ENCODE measurements at places on chromosomes 3 and 15. TPM values are rescaled to one million over a fixed set of nuclear protein-coding genes. Genes with fewer than 3 reads are reported as not detected.

The SNX22 gene
- 4.8 TPM for total RNA-seq

The EFHB gene
- 1.6 TPM for total RNA-seq

The CHCHD4 gene
- 13.3 TPM for total RNA-seq

The GABRR3 gene
- total RNA-seq, result not detected

The GOLGA6A gene
- total RNA-seq, result 0.72 TPM

The PLEKHO2 gene
- 18.1 TPM for total RNA-seq

The IL17RC gene
- 9.1 TPM for total RNA-seq

The CCDC9B gene
- 0.50 TPM for total RNA-seq

The SPATA12 gene
- 0.22 TPM for total RNA-seq

The C3orf49 gene
- not detected for total RNA-seq

- peak overlapping the region; percentile 96 for H3K4me3 ChIP-seq
- peaks cover 17% of the 10 kb centered on the region for H3K27me3 ChIP-seq
- no peak for DNase-seq
- H3K27ac ChIP-seq, result no peak overlapping the region
- peaks cover 2% of the 10 kb centered on the region for H3K4me1 ChIP-seq
These were observed 1.3 kb downstream of the GATM start for GRCh38 chr15:45376967-45377608.

DNA sequence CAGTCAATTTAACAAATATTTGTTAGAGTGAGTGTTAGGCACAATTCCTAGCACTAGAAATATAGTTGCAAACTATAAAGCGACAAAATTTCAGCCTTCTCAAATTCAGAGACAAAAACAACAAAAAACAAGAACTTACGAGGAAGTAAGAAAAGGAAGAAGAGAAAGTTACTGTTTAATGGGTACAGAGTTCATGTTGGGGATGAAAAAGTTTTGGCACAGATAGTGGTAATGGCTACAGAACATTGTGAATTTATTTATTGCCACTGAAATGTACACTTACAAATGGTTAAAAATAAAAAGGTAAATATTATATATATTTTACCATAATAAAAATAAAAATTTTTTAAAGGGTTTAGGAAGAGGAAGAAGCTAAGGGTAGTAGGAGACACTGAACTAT lies 21.3 kb downstream of the CCDC14 start:
- peaks cover 38% of the 10 kb centered on the region for H3K36me3 ChIP-seq
- H3K4me3 ChIP-seq, result no peak overlapping the region
- no peak for DNase-seq
- no peaks in the 10 kb centered on the region for H3K27me3 ChIP-seq

DNA sequence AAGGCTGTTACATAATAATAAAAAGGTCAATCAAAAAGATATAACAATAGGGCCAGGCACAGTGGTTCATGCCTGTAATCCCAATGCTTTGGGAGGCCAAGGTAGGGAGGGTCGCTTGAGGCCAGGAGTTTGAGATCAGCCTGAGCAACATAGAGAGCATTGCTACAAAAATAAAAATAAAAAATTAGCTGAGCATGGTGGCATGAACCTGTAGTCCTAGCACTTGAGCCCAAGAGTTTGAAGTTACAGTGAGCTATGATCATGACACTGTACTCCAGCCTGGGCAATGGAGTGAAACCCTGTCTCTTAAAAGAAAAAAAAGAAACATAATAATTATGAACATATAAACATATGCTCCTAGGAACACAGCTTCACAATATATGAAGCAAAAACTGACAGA lies 29.3 kb downstream of the AVEN start:
- no peak overlapping the region for H3K4me3 ChIP-seq
- H3K27me3 ChIP-seq, result no peaks in the 10 kb centered on the region
- H3K27ac ChIP-seq, result no peak overlapping the region
- no peak for DNase-seq

DNA sequence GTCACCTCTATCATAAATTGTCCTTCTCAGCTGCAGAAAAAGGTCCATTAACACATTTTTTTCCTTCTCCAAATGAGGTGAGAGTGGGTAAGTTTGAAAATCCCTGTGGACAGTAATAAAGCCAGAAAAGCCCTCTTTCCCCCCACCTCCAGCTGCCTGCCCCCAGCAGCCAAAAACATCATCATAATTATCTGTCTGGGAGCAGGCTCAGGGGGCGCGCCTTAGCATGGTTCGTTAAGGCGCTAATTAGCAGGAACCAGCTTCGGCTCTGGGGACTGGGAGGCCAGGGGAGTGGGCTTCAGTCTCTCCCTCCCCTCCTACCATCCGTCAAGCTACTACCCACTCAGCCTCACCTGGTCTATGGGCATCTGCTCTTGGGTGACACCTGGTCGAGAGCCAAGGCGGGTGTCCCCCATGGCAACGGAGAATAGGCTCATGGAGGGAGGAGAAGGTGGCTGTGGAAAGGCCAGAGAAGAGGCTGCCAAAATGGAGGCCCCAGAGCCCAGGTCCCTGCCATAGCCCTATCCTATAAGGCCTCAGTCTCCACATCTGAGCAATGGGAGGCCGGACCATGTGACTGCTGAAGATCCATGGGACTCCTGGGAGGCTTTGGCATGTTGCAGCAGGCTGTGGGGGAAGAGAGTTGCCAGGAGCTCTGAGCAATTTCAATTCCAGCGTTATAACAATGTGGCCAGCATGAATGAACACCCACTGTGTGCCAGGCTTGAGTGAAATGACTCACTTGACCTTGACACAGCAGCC lies 140.1 kb upstream of the LINGO1 start:
- DNase-seq, result no peak
- H3K4me1 ChIP-seq, result no peaks in the 10 kb centered on the region
- H3K36me3 ChIP-seq, result no peaks in the 10 kb centered on the region
- H3K4me3 ChIP-seq, result no peak overlapping the region
- no peak overlapping the region for H3K27ac ChIP-seq
- H3K27me3 ChIP-seq, result no peaks in the 10 kb centered on the region

DNA sequence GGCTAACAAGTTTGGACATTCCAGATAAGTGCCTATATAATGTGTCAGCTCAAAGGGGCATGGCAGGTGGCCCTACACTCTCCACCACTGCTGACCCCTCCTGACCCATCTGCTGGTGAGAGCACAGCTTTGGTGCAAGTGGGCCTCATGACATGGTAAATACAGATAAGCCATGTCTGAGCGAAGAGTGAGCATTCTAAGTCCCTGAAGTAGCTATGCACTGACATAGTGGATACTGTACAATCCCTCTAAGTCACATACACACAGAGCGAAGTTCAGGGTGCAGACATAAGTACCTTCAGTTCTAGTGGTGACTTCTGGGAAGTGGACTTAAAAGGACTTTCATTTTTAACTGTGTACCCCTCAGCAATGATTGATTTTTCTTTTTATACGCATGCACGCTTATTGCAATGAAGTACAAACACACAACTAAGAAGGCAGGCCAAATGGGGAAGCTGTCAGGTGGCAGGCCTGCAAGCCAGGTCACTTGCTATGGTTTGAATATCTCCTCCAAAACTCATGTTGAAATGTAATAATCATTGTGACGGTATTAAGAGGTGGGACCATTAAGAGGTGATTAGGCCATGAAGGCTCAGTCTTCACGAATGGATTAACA lies 41.5 kb downstream of the TBC1D2B start:
- no peak for DNase-seq
- no peak overlapping the region for H3K4me3 ChIP-seq
- no peaks in the 10 kb centered on the region for H3K4me1 ChIP-seq

- H3K4me3 ChIP-seq, result no peak overlapping the region
- H3K4me1 ChIP-seq, result peaks cover 5% of the 10 kb centered on the region
- peaks cover 10% of the 10 kb centered on the region for H3K36me3 ChIP-seq
- no peaks in the 10 kb centered on the region for H3K27me3 ChIP-seq
- DNase-seq, result no peak
- H3K27ac ChIP-seq, result no peak overlapping the region
These were observed 65.1 kb downstream of the PRICKLE2 start for GRCh38 chr3:64160000-64160695.

GRCh38 chr15:60416484-60416883 lies 18.7 kb upstream of the ANXA2 start:
- no peak for DNase-seq
- H3K27me3 ChIP-seq, result no peaks in the 10 kb centered on the region
- no peaks in the 10 kb centered on the region for H3K4me1 ChIP-seq
- no peak overlapping the region for H3K4me3 ChIP-seq

DNA sequence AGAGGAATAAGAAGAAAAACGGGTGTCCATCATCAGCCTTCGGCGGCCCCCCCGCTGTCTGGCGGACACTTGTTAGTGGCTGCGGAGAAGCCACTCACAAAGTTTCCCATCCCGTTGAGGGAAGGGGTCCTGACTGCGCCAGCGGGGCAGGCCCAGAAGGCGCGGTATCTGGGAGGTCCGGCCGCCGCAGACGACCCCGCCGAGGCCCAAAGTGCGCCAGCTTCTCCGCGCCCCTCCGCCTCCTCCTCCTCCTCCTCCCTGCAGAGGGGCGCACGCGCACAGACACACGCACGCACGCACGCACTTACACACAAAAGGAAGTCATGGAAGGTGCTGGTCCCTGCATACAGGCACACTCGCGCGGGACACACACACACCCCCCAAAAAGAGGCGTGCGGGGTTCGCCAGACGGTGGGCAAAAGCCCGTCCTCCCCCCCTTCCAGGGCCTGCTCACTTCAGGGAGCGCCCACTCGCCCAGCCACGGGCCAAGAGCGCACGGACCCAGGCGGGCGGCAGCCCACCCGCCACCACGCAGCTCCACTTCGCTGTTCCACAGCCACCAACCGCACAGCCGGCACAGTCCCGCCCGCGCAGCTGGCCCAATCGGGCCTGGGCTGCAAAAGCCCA lies 18.0 kb downstream of the ZNF148 start:
- H3K4me1 ChIP-seq, result no peaks in the 10 kb centered on the region
- H3K36me3 ChIP-seq, result no peaks in the 10 kb centered on the region
- peak; percentile 48 for DNase-seq

- H3K4me1 ChIP-seq, result no peaks in the 10 kb centered on the region
- no peak overlapping the region for H3K27ac ChIP-seq
- no peak overlapping the region for H3K4me3 ChIP-seq
- no peaks in the 10 kb centered on the region for H3K27me3 ChIP-seq
These were observed 654.9 kb upstream of the TBL1XR1 start for GRCh38 chr3:177852001-177852807.

DNA sequence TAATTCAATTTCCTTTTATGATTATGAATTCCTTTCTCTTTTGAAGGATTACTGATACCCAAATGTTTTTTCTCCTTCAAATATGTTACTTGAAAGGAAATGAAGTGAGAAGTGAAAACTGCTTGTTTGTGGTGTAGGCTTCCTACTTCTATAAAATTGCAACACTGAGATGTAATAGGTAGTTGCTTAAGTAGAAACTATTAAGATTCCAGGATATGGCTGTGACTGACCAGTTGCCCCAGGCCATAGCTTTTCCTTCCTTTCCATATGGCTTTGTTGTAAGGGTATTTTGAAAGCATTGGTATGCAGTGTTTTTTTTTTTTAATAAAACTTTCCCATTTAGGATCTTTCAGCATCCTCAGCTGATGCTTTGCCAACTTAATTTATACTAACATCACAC lies 28.5 kb downstream of the DNAJC13 start:
- no peaks in the 10 kb centered on the region for H3K4me1 ChIP-seq
- H3K36me3 ChIP-seq, result peaks cover 7% of the 10 kb centered on the region
- DNase-seq, result no peak
- H3K27ac ChIP-seq, result no peak overlapping the region
- H3K27me3 ChIP-seq, result no peaks in the 10 kb centered on the region

- H3K27me3 ChIP-seq, result no peaks in the 10 kb centered on the region
- H3K4me1 ChIP-seq, result 0 out of 2 replicates have a peak, but pooled peaks cover 5% of the 10 kb centered on the region
- H3K36me3 ChIP-seq, result peaks cover 2% of the 10 kb centered on the region
- no peak overlapping the region for H3K27ac ChIP-seq
These were observed 49.8 kb downstream of the GASK1A start for GRCh38 chr3:43028678-43029490.

- no peak overlapping the region for H3K4me3 ChIP-seq
- no peaks in the 10 kb centered on the region for H3K36me3 ChIP-seq
- no peaks in the 10 kb centered on the region for H3K4me1 ChIP-seq
- no peak for DNase-seq
These were observed 28.1 kb downstream of the BCL2A1 start for GRCh38 chr15:79942741-79943481.

GRCh38 chr15:39078026-39078425 lies 502.9 kb upstream of the THBS1 start:
- no peaks in the 10 kb centered on the region for H3K27me3 ChIP-seq
- H3K36me3 ChIP-seq, result no peaks in the 10 kb centered on the region
- H3K4me1 ChIP-seq, result no peaks in the 10 kb centered on the region
- H3K4me3 ChIP-seq, result no peak overlapping the region

DNA sequence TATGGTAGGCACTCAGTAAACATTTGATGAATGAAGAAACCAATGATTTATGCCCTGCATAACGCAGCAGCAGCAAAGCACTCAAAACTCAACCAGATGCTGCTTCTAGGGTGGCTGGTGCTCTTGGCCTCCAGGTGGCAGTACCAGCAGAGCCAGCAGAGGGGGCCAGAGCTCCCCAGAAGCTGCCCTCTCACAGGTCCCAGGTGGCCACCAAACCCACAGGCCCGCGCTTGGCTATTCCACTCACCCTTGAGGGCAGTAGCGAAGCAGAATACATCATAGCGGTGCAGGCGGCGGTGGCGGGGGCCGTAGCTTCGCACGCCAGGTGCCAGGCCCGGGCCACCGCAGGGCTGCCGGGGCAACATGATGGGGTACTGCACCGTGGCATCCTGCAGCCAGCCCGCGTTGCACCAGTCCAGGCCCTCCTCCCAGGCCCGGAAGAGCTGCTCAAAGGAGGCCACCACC lies 16.6 kb downstream of the HAPLN3 start:
- no peaks in the 10 kb centered on the region for H3K27me3 ChIP-seq
- H3K27ac ChIP-seq, result no peak overlapping the region
- H3K4me3 ChIP-seq, result no peak overlapping the region
- DNase-seq, result peak; percentile 87
- H3K4me1 ChIP-seq, result no peaks in the 10 kb centered on the region

GRCh38 chr15:88624156-88624970 lies 3.2 kb downstream of the AEN start:
- no peak for DNase-seq
- peak overlapping the region; percentile 95 for H3K4me3 ChIP-seq
- no peak overlapping the region for H3K27ac ChIP-seq
- no peaks in the 10 kb centered on the region for H3K27me3 ChIP-seq
- peaks cover 13% of the 10 kb centered on the region for H3K4me1 ChIP-seq

DNA sequence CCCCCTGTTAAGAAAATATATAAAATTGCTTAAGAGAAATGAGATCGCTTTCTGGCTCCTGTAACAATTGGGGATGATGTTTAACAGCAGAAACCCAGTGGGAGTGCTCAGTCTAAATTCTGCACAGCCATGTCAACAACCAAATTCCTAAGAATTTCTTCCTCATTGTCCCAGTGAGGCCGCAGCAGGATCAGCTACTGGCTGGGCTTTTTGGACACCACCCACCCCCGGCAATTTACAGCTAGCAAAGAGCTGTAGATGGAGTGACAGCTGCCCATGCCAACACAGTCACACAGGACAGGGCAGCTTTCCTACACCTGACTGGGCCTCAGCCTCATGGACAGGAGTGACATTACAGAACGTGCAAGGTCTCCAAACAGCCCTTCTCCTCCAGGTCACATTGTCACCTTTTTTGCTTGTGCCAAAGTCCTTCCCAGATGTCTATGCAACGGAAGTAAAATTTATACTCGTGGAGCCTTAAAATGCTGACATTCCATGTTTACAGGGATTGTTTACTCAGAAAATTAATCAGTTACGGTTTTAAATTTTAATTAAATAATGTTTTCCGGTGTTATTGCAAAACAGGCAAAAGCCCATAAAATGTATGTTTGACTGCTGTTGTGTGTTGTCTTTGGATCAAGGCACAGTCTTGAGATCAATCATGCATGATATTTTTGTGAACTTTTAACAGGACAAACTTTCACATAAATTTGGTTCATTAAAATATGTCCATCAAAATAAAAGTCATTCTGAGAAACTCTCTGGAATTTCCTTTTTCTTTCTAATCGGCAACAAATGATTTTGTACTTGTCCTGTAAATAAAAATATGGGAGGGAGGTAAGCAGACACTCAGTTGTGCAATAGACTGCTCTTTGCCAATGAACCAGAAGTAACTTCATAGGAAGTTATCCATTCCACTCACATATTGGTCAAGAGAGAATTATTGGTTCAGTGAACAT lies 943.2 kb downstream of the MCTP2 start:
- no peaks in the 10 kb centered on the region for H3K27me3 ChIP-seq
- H3K4me3 ChIP-seq, result no peak overlapping the region
- no peak for DNase-seq
- no peak overlapping the region for H3K27ac ChIP-seq
